ENCODE measurements at places on chromosomes 1 and 21. TPM values are rescaled to one million over a fixed set of nuclear protein-coding genes. Genes with fewer than 3 reads are reported as not detected.

- DNase-seq = peak; percentile 89
Observed at GRCh38 chr1:26317612-26318337, at the start of gene CD52. Gene CD52, plus strand, starts transcription at chr1:26317958. Its CDS starts 60 bp downstream, at chr1:26318018.

- peak; percentile 83 for DNase-seq
Observed at GRCh38 chr1:2786329-2787162, 14.9 kb downstream of the TTC34 start.

PER3 gene
- total RNA-seq = 20.5 TPM

COL8A2 gene
- total RNA-seq = 1.1 TPM

BRINP3 gene
- 44.3 TPM for total RNA-seq

MTHFR gene
- total RNA-seq = 85.0 TPM

DNA sequence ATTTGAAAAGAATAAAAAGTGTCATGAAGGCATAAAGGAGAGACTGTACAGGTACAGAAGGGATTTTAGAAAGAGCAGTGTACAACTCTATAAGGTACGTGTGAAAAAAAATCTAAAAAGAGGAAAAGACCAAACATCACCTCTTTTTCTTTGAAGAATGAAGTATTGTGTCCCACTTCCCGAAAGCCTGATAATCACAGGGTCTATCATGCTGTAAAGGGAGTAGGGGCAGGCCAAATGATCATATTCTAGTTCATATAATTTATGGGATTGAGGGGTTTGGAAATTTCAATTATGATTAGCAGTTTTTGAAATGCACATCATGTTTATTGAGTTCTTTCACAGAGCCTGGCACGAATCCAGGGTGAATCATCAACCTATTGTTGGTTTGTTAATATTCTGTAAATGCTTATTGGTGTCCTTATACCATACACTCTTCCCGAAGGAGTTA, 910 bp upstream of the RERE start:
- DNase-seq = no peak
